ENCODE measurements at places on chromosomes 6 and 20.

DNA sequence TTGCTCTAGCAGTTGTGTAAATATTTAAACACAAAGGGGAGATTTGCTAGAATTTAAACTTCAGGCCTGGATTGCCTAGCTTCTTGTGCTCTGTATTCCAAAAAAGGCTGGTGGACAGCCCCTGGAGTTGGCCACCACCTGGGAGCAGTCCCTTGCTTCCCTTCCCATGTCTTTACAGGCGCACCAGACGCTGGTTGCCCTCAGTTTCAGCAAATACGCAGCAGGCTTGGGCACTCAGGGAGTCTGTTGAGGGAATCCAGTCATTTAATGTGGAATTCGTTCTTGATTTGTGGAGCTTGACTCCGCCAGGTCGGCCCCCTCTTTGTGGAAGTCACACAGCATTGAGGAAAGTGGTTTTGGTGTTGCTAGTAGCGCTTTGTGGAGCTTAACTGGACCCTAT, 156.8 kb downstream of the DTNBP1 start:
- DNase-seq = no peak

DNA sequence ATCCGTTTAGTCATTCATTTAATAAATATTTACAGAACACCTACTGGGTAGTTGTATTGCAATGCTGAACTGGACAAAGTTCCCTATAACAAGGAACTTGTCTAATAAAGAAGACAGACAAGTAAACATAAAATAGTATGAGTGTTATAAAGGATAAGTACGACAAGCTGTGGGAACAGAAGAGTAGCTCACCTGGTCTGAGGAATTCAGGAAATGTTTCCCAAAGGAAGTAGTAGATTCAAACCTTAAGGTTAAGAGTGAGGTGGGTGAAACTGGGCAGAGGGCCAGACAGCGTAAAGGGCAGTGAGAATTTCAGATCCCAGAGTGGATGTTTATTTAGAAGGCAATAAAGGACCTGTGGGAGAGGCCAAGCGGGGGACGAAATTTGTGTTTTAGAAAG, 72.3 kb upstream of the CD2AP start:
- DNase-seq = no peak

GRCh38 chr6:44327096-44327495, 13.9 kb upstream of the AARS2 start:
- no peak for DNase-seq

GRCh38 chr6:90124874-90125510, 171.7 kb downstream of the BACH2 start:
- DNase-seq = no peak

DNA sequence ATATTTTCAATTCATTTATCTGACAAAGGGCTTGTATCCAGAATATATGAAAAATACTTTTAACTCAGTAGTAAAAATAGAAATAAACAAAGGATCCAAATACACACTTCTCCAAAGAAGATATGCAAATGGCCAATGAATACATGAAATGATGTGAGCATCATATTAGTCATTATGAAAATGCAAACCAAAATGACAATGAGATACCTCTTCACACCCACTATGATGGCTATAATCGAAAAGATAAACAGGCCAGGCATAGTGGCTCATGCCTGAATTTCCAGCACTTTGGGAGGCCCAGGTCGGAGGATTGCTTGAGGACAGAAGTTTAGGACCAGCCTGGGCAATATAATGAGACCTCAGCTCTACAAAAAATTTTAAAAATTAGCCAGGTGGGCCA, 33.8 kb upstream of the SMAP1 start:
- no peak for DNase-seq

GRCh38 chr6:136777651-136778050, 14.6 kb downstream of the MAP3K5 start:
- no peak for DNase-seq

DNA sequence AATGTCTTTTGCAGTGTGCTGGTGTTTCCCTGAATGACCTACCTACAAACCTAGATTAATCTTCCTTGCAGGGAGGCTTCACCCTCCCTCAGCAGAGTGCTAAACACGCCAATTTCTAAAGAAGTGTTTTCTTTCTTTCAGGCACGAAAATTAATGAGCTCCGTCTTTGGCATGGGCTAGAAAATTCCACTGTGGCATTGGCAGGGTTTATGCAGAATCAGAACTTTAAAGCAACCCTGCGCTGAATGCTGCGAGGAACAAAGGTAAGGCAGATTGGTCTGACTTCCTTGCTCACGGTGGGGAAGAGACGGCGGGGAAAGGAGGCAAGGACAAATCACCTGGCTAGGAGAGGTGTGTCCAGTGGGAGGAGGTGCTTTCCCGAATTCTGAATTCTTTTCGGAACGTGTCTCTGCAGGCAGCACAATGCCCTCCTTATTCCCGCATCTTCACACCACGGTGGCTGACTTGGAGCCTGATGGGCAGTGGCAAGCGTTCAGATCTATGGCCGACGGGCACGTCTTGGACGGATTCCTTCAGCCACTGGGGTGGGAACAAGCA, 6.2 kb upstream of the BANF2 start:
- no peak for DNase-seq

- no peak for DNase-seq
Measured at GRCh38 chr20:62019881-62020492, 45.7 kb downstream of the TAF4 start.

DNA sequence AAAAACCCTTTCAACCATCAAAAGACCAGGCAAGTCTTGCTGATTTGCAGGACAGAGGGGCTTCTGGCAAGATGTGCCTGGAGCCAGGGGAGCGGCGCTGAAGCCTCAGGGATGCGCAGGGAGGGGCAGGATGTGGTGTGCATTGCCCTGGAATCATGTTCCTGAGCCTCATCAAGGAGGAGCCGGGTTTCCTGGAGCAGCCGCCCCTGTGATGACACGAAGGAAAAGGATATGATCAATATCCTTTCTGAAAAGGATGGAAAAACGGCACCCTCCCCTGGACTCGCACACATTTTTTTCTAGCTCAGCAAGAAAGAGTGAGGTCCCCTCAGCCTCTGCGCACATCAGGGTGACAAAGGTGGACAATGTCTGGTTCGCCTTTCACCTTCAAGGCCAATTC, 173.1 kb upstream of the SSTR4 start:
- DNase-seq = no peak

DNA sequence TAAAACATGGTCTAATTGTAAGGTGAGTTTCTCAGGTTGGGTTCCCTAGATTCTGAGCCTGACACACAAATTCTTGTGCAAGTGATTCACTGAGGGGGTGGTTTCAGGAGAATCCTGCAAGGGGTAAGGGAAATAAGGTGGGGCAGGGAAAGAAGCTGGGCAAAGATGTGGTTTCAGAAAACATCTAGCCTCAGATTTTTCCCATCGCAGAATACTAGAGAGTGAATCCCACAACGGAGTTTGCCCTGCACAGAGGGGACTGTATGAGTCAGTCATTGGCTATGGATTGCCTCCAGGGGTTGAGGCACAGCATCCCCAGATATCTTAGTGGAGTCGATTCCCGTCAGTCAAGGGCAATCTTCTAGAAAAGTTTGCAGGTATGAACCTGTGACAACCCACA, 65.2 kb downstream of the PRL start:
- DNase-seq = no peak

DNA sequence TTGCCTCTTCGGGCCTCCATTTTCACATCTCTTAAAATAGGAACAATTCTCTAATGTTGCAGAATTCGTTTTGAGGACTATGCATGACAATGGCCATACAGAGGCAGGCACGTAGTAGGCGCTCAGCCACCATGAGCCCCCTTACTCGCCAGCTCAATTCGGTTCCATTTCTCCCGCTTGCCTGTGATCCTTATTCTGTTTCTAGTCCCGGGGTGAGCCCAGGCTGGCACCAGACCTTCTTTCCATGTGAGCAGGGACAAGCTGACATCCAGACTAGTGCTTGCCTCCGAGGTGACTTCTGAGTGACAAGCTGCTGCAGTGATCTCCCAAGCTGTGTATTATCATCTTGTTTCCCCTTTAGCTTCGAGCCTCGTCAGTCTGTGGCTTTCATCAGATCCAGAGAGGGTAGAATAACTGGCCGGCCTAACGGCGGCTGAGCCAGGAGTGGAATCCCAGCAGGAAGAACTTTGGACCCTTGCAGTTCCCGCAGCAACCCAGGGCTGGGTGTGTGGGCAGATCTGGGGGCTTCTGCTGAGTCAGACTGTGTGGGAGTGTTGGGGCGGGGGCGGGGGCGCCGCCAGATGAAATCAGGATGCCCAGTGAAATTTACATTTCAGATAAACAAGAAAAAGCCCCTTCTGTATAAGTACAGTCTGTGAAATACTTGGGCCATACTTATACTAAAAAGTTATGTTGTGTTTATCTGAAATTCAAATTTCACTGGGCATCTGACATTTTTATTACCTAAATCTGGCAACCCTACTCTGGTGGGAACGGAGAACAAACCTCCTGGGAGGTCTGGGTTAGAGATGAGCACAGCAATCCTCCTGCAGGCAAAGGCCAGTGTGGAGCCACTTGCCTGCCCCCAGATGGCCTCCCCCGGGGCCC, 10.9 kb downstream of the BANF2 start:
- no peak for DNase-seq

DNA sequence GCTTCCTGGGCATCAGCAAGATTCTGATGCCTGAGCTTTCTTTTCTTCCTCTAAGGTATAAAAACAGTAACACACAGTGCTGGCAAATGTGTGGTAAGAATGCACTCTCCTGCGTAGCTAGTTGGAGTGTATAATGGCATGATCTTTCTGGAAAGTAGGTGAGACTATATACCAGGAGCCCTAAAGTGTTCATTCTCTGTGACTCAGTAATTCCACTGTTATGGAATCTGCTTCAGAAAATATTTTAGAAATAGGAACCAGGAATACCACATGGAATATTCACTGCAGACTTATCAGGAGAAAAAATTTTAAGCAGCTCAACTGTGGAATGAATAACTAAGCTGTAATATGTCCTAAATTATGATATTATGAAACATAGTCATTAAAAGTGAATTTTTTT, 16.9 kb upstream of the CSE1L start:
- no peak for DNase-seq

DNA sequence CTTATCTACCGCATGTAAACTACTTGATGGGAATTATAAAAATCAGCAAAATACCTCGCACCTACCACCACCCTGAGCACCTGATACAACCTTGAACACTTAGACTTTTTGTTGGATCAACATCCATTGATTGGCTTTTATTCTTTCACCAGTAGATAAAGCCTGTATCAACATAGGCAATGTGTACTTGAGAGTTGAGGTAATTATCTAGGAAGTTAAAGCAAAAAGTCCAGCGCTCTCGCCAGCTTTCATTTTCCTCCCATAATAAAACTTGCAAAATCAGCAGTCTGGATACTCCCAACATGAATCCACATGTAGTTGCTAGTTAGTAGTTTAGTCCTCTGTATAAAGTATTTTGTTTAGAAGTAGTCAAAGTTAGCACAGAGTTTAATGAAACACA, 132.0 kb upstream of the PRDM1 start:
- DNase-seq = no peak

GRCh38 chr6:43361269-43361668, 8.2 kb downstream of the ZNF318 start:
- DNase-seq = no peak

- DNase-seq = no peak
Measured at GRCh38 chr20:59971428-59971827, 13.2 kb downstream of the CDH26 start.

DNA sequence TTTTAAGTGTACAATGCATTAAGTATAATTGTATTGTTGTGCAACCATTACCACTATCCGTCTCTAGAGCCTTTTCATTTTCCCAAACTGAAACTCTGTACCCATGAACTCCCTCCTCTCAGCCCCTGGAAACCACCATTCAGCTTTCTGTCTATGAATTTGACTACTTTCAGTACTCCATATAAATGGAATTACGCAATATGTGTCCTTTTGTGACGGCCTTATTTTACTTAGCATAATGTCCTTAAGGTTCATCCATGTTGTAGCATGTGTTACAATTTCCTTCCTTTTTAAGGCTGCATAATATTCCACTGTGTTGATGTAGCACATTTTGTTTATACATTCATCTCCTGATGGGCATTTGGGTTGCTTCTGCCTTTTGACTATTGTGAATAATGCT, 143.6 kb upstream of the KCNG1 start:
- DNase-seq = no peak

DNA sequence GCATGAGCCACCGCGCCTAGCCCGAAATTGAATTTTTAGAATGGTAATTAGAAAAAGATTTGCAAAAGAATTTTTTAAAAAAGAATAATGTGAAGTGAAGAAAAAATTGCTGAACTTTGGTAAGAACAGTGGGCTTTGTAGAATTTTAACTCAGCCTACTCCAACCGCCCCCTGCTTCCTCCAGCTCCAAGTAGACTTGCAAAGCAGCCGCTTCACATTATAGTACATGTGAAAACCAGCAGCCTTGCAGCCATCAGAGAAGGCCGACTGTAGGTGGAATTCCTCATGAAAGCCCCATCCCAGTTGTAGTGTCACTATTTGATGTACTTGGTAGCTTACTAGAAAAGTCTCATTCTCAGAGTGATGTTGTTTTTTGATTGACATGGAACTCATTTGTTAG, 835.6 kb downstream of the TBC1D32 start:
- no peak for DNase-seq

GRCh38 chr20:12575352-12576095, 433.2 kb upstream of the SPTLC3 start:
- no peak for DNase-seq

DNA sequence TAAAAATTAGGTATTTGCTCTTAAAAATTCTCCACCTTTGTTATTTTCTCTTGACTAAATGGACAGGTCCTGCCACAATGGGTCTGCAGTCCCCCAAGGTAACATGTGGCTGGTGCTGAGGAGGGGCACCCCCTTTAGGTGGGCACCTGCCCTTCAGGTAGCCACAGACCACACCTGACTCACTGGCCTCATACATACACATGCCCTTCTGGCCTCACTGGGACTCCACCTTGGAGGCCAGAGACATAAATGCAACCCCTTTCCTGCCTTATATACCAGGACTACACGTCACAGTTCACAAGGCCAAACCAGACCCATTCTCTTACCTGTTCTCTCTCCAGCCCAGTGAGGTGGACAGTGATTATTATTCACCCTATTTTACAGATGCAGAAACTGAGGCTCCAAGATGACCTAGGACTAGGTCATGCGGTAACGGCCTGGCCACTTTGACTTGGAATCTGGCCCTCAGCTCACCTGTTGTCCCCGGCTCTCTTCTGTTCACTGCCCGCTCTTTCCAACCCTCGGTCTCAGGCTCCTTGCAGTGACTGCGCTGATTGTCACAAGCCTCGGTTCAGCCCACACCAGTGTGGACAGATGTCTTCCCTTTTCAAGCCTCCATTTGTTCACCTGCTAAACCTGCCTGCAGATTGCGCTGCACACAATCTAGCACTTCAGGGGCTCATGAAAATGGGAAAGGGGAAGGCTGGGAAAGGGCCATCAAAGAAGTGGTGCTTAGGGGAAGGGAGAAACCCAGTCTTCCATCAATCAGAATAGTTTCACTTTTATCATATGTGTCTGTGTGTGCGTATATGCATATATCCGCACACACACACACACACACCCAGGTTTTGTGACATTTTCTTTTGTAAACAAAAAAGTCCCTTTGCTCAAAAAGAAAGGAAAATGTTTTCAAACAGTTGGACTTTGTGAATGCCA, 121.7 kb downstream of the BCAS1 start:
- DNase-seq = no peak

- DNase-seq = no peak
Measured at GRCh38 chr6:140731741-140732140, 1357.3 kb upstream of the CITED2 start.
